Activated T-helper 9 cell treated with anti-CD3 and anti-CD28 coated beads, Interleukin-2, amount 50 U/mL, for 16 hours (primary cell): ENCODE measurements at places on chromosomes 2 and 18.

GRCh38 chr2:152635635-152636298 is 81.5 kb downstream of the PRPF40A start:
- peak; percentile 44 for DNase-seq

- no peak for DNase-seq
Observed at GRCh38 chr2:31401580-31401979, 13.0 kb downstream of the XDH start.

DNA sequence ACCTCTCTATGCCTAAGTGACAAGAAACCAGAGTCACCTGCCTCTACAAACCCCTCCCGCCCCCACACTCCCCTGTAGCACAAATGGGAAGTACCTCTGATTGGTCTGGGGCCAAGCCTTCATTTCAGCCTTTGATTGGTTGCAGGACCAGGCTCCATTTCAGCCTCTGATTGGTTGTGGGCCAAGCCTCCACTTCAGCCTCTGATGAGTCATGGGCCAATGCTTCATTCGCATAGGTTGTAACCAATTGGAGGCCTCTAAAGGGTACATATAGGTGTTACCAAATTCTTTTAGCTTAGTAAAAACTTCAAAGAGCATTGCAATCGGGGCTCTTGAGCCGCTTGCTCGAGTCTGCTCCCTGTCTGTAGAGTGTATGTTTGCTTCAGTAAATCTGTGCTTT is 25.0 kb downstream of the CCDC102B start:
- no peak for DNase-seq

GRCh38 chr18:79848294-79848578 is 50.5 kb downstream of the KCNG2 start:
- DNase-seq, result no peak

- no peak for DNase-seq
Observed at GRCh38 chr18:44626807-44627206, 53.9 kb upstream of the SETBP1 start.

DNA sequence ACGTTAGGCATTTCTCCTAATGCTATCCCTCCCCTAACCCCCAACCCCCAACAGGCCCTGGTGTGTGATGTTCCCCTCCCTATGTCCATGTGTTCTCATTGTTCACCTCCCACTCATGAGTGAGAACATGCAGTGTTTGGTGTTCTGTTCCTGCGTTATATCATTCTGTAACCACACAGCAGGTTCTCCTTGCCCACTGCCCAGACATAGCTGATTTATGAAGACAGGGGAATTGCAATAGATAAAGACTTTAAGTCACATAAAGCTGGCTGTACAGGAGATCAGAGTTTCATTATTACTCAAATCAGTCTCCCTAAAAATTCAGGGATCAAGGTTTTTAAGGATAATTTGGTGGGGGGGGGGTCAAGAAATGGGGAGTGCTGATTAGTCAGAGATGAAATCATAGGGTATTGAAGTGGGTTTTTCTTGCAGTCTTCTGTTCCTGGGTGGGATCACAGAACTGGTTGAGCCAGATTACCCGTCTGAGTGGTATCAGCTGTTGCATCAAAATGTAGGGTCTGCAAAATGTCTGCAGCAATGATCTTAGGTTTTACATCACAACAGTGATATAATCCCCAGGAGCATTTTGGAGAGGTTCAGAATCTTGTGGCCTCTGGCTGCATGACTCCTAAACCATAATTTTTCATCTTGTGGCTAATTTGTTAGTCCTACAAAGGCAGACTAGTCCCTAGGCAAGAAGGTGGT is 392.1 kb upstream of the KCNJ3 start:
- DNase-seq, result no peak

DNA sequence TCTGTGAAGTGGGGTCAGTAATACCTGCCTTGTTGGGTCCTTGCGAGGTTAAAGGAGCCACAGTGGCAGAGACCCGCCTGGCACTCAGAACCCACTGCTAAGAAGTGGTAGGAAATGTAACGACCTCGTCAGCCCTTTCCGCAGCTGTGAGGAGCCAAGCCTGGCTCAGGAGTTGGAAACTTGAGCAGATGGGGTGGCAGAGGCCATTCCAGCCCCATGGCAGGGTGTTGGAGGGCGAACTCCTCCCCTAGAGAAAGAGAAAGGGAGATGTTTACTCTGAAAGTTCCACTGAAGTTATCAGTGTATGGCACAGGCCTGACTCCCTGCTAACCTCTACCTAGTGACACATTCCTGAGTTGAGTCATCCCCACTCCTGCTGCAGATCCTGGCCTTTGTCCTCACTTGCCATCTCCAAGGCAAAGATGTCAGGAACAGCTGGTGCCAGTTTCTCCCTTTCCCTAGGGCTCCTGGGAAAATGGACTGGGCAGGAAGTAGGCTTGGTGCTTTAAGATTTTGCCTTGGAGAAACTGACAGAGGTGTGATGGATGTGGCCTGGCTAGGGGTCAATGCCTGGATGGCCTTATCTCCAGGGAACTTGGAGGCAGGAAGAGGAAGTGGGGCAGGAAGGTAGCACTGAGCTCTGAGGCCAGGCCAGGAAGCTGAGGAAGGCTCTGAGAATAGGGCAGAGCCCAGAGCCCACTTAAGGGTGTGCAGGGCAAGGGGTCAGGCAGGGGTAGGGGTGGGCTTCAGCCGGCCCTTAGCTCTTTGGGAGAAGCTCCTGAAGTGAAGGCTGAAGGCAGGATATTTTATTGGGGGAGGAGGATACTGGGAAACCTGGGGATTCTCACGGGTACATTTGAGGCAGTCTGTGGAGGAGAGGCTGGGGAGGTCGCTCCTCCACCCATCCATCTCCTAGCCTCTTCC is 888 bp downstream of the VAMP5 start:
- no peak for DNase-seq

DNA sequence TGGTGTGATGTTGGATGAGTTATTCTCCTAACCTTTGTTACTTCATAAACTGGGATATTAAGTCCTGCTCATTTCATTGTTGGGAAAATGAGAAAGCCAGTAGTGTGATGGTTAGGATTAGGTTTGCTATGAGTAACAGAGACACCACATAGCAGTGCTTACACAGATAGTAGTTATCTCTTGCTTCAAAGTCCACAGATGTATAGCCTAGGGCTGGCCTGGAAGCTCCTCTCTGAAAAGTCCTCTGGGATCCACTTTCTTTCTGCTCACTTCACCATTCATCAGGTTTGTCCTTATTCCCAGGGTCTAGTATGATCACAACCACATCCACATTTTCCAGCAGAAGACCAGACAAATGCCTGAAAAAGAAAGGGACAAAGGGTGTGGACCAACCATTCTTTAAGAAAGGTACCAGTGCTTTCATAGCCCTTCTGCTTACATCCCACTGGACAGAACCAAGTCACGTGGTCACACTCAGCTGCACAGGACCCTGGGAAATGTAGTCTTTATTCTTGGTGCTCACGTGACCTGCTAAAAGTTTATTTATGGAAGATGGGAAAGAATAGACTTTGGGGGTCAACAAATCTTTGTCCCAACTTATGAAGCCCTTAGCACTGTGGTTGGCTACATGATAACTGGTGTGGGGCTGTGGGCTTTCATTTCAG is 108.9 kb downstream of the INSIG2 start:
- no peak for DNase-seq

DNA sequence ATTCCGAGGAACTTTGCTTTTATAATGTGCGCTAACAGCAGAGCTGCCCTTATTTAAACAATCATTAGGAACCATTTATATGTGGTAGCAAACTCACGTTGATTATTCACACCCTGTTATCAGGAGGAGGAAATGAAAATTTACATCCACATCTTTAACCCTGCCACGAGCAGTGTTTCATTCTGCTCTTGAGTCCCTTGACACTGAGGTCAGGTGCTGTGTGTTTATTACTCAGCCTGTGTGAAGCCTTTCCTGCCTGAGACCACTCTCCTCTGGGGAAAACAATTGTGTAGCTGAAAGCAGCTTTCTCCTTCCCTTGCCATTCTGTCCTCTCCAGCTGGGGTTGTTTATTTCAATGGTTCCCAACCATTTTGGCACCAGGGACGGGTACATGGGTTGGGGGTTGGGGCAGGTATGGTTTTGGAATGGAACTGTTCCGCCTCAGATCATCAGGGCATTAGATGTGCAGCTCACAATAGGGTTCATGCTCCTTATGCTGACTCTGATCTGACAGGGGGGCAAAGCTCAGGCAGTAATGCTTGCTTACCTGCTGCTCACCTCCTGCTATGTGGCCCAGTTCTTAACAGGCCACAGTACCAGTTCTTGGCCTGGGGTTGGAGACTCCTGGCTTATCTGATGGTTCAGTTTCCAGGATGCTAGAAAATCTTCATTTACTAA is 651.1 kb downstream of the TDRD15 start:
- no peak for DNase-seq

GRCh38 chr18:63237881-63238692 is 81.5 kb downstream of the BCL2 start:
- DNase-seq, result no peak

- peak; percentile 3 for DNase-seq
Observed at GRCh38 chr2:170770008-170770605, at the start of gene ERICH2. Gene ERICH2, plus strand, starts transcription at chr2:170770378. Its CDS starts 304 bp downstream, at chr2:170770682.

- no peak for DNase-seq
Observed at GRCh38 chr2:112006076-112006410, 49.0 kb upstream of the TMEM87B start.

GRCh38 chr2:129882476-129882875 is 97.0 kb upstream of the RAB6C start:
- no peak for DNase-seq

GRCh38 chr2:147174824-147175254 is 670.0 kb upstream of the ACVR2A start:
- no peak for DNase-seq

DNA sequence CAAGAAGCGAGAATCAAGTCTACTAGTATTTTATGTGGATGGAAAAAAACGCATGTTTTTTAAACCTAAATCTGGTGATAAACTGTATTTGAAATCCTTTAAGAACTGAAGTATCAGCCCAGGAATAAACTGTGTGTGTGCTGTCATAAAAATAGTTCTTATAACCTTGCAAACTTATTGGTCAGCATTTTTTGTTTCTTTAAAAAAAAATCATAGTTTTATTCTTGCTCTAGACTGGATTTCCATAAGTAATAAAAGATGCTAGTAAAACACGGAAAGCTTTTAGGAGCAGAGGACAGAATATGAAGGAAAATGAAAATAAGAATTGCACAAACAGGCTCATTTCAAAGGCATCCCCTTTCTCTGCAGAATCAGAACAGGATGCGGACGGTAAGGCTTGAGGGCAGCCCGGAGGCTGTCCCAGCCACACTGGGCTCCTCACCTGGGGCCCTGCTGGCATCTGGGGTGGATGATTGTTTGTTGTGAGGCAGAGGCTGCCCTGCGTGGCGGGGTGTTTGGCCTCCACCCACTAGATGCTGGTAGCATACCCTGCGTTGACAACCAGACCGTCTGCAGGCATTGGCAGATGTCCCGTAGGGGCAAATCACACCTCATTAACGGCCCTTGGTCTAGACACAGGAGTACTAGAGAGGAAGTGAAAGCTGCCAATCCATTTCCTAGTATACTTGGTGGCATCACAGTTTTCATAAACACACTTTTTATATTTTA is 52.5 kb downstream of the MBP start:
- no peak for DNase-seq

DNA sequence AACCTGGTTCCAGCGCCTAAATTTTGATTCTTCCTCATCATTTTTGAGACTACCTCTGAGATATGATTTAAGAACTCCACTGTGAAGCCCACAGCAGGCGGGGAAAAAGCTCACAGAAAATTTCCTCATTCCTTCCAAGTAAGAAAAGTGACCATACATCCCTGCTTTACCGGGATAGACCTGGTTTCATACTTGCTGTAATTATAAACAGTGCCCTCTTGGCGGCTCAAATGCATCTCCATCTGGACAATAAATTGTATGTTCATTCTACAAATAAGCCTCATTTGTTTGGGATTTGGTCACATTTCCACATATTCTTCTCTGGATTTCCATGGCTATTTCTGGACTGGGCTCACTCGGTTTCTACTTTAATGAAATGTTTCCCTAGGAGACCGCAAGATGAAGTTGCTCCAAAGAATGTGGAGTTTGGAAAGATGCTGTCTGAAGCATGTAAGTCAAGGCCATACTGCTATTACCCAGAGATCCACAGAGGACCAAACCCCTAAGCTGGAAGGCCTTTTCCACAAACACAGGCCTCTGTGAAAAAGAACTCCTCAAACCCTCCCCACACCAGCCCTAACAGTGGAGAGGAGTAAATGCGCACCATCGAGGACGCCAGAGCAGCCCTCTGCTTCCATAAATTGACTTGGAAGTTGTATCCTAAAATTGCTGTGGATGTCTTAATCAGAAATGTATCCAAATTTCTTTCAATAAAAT is 13.9 kb downstream of the STAT1 start:
- no peak for DNase-seq

GRCh38 chr2:64639691-64640090 is 14.0 kb downstream of the SERTAD2 start:
- DNase-seq, result no peak

GRCh38 chr18:37276111-37276890 is 289.3 kb downstream of the CELF4 start:
- DNase-seq, result no peak

- DNase-seq, result no peak
Observed at GRCh38 chr2:65465124-65465523, 32.7 kb upstream of the SPRED2 start.

GRCh38 chr2:174263997-174264396 is 15.7 kb upstream of the OLA1 start:
- DNase-seq, result no peak

DNA sequence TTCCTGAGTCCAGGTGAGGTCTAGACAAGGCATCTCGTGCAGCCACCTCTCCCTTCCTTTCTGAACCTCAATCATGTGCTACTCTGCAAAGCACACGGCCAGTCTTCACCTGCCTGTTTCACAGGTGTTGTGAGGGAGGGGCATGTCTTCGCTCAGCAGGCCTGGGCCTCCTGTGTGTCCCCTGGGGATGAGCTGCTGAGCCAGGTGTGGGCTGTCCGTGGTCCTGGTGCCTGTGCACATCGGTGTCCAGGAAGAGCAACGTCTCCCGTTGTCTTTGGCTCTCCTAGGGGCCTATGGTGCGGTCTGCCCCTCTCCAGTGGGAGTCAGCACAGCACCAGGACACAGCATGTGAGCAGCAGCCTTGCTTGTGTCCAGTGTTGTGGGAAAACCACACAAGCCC is 16.7 kb downstream of the ARHGEF4 start:
- no peak for DNase-seq

DNA sequence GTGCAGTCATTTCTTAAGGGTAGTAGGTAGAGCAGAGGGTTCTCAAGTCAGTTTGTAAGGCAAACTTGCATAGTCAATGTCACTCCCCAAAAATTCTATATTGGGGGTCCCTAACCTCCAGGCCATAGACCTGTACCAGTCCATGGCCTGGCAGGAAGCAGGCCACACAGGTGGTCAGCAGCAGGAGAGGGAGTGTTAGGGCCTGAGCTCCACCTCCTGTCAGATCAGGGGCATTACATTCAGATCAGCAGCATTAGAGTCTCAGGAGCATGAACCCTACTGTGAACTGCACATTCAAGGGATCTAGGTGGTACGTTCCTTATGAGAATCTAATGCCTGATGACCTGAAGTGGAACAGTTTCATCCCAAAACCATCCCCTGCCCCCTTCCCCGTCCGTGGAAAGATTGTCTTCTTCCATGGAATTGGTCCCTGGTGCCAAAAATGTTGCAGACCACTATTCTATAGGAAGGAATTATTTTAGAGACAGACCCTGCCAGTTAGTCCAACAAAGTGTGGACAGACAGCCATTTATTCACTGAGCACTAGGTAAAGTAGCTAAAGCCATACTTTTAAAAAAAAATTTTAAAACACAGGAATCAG is 6.7 kb downstream of the COA5 start:
- DNase-seq, result no peak
